T-helper 17 cell (primary cell): ENCODE measurements at places on chromosomes 1 and 21. TPM values are rescaled to one million over a fixed set of nuclear protein-coding genes. Genes with fewer than 3 reads are reported as not detected.

DNA sequence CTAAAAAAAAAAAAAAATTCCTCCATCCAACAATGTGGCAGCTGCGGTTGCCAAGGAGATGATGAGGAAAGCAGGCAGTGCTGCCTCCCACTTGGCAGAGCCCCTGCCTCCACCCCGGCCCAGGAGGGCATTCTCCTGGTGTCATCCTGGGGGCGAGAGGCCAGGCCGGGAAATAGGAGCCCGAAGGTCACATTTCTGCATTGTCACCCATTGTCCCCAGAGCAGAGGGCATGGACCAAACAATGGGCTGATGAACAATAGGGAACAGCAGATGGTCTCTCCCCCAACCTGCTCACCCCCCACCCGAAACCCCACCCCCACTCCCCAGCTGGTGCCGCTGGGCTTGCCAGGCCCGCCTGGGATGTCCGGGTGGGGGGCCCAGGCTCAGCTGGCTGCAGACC lies 37.3 kb downstream of the CAMK2N1 start:
- DNase-seq, result no peak

DNA sequence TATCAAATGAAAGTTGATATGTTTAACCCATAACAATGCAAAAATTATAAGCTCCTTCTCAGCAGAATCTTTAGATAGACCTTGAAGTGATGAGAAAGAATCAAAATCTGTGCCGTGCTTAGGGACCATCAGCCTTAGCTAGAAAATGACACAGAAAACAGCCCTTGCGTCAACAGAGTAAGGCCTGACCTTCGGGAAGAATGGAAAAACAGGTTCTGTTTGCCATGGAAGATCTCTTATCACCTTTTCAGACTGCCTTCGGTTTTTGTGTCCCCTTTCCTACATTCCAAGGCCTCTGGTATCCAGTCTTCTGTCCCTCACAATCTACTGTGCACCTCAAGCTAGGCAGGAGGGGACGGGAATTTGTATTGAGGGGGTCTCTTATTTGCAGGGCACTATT lies 37.6 kb upstream of the DPT start:
- no peak for DNase-seq

Gene SLC1A7
- total RNA-seq, result not detected

Gene S100A16
- not detected for total RNA-seq

Gene SEMA6C
- total RNA-seq, result 9.5 TPM
